ENCODE measurements at places on chromosomes 5 and 9. TPM values are rescaled to one million over a fixed set of nuclear protein-coding genes. Genes with fewer than 3 reads are reported as not detected.

GRCh38 chr9:72353455-72354116 is 11.4 kb downstream of the ZFAND5 start:
- no peak for DNase-seq

GRCh38 chr5:143030349-143030748 is 260.2 kb downstream of the ARHGAP26 start:
- no peak for DNase-seq

DNA sequence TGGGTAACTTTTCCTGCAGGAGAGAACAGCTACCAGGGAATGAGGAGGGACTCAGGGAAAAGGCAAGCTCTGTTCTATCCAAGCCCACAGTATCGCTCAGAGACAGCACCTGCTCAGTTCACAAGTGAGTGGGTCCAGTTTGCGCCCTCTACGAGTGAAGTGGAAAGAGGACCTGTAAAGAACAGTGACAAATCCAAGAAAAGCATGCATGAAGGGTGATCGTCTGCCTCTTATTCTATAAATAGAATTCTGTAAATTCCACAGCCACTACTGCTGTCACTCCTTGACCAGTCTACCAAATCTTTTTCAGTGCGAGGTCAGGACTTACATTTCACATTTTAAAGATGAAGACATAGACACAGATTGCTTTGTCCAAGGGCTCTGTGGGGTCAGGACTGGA is 117.5 kb downstream of the ENTREP1 start:
- no peak for DNase-seq

- DNase-seq: peak; percentile 37
Measured at GRCh38 chr5:463952-464351, 21.0 kb downstream of the EXOC3 start.

DNA sequence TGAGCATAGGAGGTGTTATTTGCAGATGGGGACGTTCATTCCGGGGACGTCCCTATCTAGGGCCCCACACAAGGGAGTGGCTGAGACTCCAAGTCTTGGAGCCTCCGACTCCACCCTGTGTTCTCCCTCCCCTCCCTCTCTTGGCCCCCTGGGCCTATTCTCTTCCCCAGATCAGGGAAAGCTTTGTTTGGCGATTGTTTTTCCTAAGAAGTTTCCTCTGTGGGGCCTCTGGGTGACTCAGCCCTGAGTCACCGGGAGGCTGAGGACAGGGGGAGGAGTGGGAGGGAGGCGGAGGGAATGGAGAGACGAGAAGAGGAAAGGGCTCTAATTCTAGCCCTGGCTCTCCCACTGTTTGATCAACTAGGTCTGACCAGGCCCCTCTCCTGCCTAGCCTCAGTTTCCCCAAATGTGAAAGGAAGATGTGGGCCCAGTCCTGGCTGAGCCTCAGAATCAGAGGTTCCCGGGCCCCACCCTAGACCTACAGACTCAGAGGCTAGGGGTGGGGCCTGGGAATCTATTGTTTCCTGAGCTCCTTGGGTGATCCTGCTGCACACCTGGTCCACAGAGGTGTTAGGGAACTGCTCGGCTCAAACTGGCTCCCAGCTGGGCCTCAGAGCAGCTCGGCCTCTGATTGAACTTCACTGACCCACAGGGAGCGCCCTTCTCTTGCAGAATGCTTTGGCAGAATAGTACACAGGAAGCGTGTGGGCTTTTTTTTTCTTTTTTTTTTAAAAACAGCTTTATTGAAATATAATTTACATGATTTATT is 19.2 kb downstream of the GSN start:
- peak; percentile 94 for DNase-seq

GRCh38 chr5:180212363-180213255 is 3.6 kb upstream of the RASGEF1C start:
- DNase-seq: no peak

DNA sequence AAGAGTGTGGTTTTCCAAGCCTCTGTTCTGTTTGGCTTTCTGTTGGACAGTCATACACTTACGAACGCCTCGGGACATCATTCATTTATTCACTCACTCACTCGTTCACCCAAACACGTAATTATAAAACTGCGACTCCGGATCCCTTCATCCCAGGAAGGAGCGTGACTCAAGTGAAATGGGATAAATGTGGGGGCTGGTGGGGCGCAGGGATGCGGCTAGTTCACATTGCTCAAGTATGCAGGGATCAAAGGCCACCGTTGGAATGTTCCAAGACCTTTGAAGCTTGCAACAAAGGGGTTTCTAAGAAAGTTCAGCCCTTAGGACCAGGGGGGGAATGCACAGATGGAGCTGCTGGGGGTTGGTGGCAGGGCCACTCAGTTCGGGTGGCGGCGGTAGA is 64.2 kb downstream of the CFAP77 start:
- DNase-seq: no peak

DNA sequence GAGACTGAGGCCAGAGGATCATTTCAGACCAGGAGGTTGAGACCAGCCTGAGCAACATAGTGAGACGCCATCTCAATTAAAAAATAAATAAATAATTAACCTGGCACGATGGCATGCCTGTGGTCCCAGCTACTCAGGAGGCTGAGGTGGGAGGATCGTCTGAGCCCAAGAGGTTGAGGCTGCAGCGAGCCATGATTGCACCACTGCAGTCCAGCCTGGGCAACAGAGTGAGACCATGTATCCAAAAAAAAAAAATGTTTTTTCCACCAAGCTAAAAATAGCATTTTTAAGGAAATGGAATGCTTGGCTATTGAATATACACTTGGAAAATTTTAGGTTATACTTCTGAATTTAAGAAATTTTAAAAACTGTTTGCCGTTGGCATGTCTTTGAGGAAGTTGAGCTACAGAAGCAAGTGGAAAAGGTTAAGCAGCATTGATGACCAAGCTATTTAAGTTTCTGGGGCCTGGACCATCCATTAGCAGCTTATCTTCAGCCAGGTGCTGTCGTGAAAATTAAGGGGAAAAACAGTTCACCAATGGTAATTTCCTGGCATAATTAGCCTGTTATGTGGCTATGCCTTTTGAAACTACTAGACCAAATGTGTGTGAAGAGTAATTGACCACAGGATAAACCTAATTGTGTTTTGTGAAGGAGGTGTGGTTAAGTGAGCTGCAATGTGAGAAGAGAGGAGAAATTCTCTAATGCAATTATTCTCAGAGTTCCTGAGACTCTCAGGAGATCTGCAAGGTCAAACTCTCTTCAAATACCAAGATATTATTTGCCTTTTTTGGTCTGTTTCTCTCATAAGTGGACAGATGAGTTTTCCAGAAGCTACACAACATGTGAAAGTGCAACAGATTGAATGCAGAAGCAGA is 21.0 kb downstream of the F2R start:
- DNase-seq: peak; percentile 33

- no peak for DNase-seq
Measured at GRCh38 chr5:137201876-137202275, 297.2 kb downstream of the SPOCK1 start.

- peak; percentile 52 for DNase-seq
Measured at GRCh38 chr5:122040636-122041302, 37.3 kb downstream of the LOX start.

DNA sequence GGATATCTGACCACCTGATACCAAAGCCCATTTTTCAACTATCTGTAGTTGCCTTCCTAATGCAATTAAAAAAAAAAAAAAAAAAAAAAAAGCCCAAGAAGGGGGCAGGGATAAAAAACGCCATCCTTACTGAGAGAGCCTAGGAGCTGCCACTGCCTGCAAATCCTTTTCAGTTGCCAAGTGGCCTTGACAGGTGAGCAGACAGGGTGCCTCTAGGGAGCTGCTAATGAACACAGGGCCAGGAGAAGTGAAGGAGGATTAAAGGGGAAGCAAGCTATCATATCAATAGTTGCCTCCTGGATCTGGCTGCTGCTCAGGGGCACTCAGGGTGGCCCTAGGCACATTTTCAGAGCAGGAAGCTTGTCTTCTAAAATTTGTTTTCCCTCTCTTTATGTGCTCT is 547.4 kb downstream of the TLE1 start:
- DNase-seq: no peak

GRCh38 chr5:13339093-13339492 is 605.4 kb downstream of the DNAH5 start:
- no peak for DNase-seq

DNA sequence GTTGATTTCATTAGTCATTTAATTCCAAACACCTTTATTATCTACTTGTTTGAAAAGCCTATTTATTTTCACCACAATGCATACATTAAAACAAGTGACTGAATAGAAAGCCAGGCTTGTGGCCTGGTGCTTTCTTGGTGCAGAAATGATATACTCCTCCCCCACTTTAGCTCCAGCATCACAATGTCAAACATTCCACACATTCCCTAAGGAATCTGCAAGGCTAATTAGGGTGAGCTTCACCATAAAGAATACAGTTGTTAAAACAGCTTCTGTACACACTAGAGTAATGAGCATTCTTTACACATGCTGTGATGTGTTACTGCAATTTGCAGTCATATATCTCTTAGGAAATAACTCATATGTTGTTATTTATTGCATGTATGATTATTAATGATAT is 705.7 kb downstream of the CETN3 start:
- DNase-seq: no peak

The GABRA6 gene
- polyA plus RNA-seq: not detected

The TRIM36 gene
- polyA plus RNA-seq: 22.1 TPM

All from small intestine (tissue), 16 donors.